ENCODE measurements at places on chromosomes 4 and X. TPM values are rescaled to one million over a fixed set of nuclear protein-coding genes. Genes with fewer than 3 reads are reported as not detected.
A peak's percentile ranks its signal among the peaks of the same experiment; 100 is the strongest.

GRCh38 chr4:184645904-184646610 is 3.2 kb downstream of the CASP3 start:
- DNase-seq = no peak

DNA sequence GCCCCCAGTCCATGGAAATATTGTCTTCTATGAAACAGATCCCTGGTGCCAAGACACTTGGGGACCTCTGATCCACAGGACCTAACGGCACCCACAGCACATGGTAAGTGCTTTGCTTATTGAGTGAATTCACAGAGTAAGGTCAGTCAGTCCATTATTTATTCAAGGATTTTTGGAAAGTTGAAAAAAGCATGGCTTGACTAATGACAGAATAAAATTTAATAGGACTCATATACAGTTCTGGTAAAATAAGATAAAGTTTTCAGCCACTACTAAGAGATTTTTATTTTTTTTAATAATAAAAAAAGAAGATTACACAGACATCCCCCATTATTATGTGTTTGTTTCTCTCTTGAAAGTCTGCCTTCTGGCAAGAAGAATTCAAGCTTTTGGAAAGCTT is 490.6 kb upstream of the HS3ST1 start:
- no peak for DNase-seq

DNA sequence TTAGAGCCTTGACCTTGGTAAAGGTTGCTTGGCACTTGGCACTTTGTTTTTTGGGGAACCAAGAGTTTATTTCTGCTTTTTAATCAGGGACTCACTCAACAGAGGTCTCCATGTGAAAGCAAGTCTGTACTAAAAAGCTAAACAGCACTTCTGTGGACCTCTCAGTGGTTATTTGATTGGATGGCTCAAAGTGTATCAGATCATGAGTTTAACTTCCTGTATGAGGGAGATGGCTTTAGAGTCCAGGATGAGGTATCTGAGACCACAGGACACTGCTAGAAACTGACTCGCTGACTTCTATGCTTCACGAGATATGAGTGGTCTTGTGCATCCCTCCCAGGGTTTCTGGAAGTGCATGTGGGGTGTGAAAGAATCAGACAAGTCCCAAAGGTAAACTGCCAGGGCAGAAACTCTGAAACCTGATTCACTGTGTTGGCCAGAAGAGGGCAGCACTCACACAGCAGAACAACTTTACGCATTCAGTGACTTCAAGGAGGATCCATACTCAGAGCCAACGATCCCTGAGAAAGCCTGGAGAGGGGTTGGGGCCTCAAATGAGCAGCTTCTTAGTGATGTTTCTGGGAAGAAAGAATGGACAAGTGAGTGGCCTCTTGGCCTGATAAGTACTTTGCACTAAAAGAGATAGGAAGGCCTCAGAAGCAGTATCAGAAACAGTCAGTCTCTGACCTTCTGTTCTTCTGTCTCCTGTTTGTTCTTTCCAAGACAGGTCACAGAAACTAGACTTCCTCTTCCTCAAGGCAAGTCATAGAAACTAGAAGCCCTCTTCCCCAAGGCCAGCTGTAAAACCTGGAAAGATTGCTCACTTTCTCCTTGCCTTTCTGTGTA is 220.3 kb upstream of the CXCL13 start:
- DNase-seq = peak; percentile 70

- no peak for DNase-seq
Observed at GRCh38 chrX:11597479-11597878, 68.2 kb downstream of the ARHGAP6 start.

DNA sequence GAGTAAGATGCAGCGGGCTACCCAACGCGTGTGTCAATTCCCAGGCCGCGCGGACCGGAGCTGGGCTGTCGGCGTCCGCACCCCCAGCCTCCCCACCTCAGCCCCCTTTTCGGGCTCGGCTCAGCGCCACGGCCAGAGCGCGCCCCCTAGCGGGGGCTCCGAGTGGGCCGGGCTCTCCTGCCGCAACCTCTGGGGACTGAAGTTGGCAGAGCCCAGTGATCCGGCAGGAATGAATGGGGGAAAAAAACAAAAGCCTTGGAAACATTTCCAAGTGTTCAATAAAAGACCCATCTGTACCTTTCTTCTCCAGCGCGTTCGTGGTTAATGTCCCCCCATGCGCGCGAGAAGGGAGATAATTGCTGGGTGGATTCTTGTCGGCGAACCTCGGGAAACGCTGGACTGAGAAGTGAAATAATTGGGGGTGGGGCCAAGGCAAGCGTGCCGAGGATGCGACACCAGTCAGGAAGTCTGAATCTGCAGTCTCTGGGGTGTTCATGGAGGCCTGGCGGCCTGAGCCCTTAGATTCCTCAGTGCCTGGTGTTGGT is 5.2 kb upstream of the ARX start:
- DNase-seq = no peak

GRCh38 chrX:37776987-37777325 is 2.9 kb upstream of the CYBB start:
- DNase-seq = no peak

The HTN3 gene
- total RNA-seq = not detected

The AGTR2 gene
- total RNA-seq = not detected

DNA sequence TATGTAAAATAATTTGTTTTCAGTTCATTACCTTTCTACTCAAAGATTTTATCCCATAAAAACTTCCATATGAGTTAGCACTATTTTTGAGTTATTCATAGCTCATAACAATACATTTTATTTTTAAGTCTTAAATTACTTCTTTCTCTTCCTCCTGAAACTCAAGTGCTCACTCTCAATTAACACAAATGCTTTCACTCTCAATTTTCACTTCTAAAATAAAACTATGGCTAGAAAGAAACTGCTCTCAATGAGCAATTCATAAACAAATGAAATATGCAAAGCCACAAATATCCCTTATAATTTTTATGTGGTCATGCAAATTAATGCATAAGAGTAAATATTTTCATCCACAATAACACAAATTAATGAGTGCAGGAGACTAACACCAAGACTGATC is 38.8 kb downstream of the MAML3 start:
- DNase-seq = no peak

DNA sequence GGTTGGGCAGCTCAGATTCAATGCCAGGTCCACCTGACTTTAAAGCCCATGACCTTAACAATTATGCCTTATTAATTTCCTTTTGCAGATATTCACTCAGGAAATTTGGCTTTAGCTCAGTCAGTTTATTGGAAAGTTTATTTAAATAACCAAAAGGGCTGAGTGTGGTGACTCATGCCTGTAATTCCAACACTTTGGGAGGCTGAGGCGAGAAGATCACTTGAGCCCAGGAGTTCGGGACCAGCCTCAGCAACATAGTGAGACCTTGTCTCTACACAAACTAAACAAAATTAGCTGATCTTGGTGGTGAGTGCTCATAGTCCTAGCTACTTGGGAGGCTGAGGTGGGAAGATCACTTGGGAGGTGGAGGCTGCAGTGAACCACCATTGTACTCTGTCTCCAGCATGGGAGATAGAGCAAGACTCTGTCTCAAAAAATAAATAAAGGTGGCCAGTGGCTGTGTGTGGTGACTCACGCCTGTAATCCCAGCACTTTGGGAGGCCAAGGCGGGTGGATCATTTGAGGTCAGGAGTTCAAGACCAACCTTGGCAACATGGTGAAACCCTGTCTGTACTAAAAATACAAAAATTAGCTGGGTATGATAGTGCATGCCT is 43.3 kb downstream of the RHOH start:
- no peak for DNase-seq

DNA sequence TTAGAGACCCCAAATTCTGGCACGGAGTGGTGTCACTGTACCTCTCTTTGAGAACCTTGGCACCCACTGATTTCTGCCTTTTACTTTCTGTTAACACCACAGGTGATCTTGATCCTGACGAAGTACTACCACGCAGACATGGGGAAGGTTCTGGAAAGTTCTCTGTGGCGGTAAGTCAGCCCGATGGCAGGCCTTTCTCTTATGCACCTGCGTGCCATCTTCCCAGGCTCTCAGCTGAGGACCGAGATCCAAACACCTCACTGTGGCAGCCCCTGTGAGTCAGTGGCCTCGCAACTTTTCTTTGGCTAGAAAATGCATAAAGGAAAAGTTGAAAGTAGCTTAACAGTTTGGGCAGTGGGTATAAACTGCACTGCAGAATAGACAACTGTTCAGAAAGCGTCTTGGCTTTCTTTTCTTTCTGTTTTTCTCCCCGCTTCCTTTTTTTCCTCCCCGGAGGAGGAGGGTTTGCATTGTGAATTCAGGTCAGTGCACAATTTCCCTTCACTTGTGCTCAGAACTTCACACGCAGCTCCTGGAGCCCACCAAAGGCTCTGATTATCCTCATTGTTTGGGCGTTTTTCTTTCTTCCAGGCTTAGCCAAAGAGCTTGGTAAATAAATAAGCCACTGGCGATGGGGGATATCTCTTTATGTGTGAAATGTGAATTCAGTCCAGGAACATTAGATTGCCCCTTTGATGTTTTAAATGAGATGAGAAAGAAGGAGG is 38.4 kb downstream of the PSAPL1 start:
- DNase-seq = peak; percentile 13

The TRPC3 gene
- 0.63 TPM for total RNA-seq

The PCDH18 gene
- 5.3 TPM for total RNA-seq

DNA sequence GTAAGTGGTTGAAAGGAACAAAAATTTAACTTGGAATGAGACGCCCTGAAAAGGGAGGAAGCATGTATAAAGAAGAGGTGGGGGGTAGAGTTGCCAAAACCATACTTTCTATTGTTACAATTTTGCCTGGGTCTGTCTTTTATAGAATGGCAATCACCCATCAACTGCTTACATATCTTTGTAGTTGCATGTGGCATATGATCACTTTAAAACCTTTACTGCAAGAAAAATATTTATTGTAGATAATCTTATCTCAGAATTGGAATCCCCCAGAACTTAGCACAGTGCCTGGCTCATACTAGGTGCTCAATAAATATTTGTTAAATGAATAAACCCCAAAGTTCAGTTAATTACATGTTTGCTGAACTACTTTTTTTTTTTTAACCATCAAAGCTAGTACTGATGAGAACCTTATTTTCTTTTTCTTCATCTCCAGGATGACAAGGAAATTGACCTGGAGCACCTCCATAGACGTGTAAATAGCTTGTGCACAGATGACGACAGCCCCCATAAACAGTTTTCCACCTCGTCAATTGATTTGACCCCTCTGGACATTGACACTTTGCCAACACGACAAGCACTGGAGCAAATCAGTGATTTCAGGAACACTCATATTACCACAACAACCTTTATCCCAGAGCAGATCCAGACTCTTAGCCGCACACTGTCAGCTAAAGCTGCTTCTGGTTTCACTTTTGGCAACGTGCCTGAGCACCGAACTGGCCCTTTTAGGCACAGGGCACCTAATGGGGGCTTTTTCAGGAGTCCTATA is 56.7 kb upstream of the ATOH1 start:
- DNase-seq = no peak

- DNase-seq = peak; percentile 88
Observed at GRCh38 chr4:15920723-15921591, 17.6 kb downstream of the FGFBP1 start.

DNA sequence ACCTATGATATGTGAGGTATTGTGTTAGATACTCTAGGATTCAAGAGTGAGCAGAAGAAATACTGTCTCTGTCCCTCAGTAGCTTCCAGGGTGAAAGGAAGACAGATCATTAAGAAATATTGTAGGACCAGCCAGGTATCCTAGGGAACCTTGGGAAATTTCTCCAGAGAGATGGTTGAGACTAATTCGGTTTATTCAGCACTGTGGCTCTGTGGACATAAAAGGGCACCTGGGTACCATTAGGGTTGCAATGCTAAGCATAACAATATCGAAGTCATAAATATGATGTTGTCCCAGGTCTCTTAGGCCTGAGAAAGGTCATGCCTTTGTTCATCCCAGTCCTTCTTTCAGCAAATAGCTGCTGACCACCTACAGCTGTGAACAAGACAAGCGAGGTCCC is 61.0 kb downstream of the FAM114A1 start:
- no peak for DNase-seq

The SOX3 gene
- not detected for total RNA-seq

The GAB3 gene
- total RNA-seq = 13.5 TPM

The PAGE2B gene
- not detected for total RNA-seq

- no peak for DNase-seq
Observed at GRCh38 chr4:97910005-97910404, 233.3 kb downstream of the STPG2 start.

- DNase-seq = no peak
Observed at GRCh38 chr4:11182586-11183355, 245.9 kb downstream of the HS3ST1 start.

DNA sequence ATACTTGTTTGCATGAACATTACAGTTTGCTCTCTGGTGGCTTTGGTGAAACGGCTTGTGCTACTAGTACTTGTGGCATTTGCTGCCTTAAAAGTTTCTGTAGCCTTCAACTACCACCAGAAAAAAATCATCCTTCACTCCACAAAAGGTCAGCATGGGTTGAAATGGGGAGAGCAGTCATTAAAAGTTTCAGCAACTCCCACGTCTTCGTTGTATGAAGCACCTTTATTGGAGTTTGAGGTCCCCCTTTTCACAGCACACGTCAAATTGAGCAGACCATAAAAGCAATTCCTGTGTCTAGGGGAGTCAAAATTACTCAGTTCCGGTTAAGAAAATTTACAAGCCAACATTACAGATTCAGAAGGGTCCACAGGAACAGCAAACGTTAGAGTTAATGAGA is 23.0 kb upstream of the CCNA2 start:
- DNase-seq = no peak

DNA sequence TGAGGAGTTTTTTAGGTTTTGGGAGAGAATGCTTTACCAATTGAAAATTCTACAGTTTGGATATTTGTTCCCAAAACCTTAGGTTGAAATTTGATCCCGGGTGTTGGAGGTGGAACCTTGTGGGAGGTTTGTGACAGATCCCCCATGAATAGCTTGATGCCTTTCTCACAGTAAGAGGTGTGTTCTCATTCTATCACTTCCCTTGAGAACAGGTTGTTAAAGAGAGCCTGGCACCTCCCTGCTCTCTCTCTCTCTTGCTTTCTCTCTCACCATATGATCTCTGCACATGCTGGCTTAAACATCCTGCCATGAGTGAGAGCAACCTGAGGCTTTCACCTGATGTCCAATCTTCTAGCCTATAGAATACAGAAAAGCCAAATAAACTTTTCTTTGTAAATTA is 1475.5 kb upstream of the AGA start:
- no peak for DNase-seq

DNA sequence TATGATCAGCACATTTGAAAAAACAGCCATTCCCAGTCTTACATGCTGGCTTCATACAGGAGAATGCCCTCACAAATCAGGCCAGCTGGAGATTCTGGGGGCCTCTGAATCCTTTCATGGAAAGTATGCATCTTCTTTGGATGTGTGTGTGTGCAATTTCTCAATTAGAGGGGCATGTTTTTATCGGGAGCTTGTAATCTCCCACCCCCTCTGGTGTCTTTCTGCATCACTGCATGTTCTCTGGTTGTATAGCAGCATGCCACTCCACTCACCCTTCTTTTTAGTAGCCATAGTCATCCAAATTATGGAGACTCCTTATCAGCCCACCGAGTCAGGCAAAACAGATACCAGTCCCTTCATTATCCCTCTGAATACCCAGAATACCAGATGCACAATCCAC is 282.2 kb upstream of the SLIT2 start:
- DNase-seq = no peak

DNA sequence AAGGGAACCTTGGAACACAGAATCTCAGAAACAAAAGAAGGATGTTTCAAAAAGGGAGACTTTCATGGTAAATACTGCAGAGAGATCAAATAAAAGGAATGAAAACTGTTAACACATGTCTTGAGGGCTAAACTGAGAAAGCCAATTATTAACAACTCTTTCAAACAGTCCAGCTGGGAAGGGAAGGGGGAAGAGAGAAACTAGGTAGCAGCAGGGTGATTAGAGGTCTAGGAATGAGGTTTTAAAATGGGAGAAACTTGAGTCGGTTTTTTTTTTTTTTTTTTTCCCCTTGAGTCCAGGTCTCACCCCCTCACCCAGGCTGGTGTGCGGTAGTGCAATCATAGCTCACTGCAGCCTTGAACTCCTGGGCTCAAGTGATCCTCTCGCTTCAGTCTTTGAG is 4.3 kb downstream of the BCLAF3 start:
- DNase-seq = no peak

Data from right atrium auricular region (tissue), 2 donors.